ENCODE measurements at places on chromosomes 3 and 15.

DNA sequence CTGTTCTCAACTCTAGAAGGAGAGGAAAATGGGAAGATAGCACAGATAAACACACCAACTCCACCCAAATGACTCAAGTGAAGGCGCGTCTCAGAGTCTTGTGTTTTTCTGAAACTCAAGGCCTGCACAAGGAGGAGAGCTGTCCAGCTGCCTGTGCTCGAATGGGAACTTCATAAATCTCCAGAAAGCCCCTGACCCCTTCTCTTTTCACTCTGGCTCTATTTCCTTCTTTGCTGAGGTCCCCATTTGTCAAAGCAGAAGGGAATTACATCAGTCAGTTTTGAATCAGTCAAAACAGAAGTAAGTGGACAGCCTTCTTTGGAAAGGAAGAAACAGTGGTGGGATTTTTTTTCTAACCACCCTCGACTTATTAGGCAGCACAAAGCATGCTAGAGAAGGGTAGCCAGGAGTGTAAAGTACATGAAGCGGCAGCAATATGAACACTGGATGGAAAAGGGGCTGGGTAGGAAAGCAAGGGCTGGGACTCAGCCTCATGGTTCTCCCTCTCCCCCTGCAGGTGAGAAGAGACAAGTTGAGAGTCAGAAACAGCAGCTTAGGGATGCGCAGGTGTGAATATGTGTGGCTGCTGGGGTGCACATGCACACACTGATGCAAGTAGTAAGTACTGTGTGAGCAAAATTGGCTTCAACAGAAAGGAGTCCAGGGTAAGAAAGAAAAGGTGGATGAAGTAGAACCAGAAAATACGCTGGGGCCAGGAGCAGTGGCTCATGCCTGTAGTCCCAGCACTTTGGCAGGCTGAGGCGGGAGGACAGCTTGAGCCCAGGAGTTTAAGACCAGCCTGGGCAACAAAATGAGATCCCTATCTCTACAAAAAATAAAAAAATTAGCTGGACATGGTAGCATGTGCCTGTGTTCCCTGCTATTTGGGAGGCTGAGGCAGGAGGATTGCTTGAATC, 36.6 kb upstream of the MAGEF1 start:
- no peak for DNase-seq

DNA sequence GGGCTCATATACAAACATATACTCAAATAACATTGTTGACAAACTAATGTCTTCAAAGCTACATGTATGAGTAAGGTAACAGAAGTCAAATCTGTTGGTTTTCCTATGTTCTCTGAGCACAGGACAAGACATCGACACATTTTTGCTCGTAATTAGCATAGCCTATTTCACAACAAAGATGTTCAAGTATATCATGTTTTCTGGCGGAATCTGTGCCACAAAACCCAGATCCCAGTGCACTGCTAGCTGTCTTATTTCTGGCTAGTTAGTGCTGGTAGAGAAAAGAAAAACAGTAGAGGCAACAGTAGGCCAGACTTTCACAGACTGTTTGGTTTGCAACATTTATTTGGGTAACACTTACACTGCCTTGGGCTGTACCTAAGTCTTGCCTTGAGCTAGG, 51.2 kb downstream of the RUBCN start:
- DNase-seq = no peak

- DNase-seq = peak; percentile 49
These were observed 29.8 kb upstream of the SENP5 start for GRCh38 chr3:196837819-196838420.

DNA sequence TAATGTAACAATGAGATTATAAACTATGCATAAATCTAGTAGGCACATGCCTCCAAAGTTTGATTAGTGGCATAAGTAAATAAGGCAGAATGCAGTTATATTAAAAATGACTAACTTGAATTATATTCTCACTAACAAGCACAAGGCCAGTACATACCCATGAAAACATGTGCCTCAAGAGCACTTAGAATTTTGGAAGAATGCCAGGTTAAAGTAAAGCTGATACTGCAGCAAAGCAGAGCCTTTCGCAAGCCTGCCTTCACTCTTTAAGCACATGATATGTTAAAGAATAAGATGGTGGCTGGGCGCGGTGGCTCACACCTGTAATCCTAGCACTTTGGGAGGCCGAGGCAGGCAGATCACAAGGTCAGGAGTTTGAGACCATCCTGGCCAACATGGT, 49.0 kb downstream of the KBTBD12 start:
- no peak for DNase-seq

DNA sequence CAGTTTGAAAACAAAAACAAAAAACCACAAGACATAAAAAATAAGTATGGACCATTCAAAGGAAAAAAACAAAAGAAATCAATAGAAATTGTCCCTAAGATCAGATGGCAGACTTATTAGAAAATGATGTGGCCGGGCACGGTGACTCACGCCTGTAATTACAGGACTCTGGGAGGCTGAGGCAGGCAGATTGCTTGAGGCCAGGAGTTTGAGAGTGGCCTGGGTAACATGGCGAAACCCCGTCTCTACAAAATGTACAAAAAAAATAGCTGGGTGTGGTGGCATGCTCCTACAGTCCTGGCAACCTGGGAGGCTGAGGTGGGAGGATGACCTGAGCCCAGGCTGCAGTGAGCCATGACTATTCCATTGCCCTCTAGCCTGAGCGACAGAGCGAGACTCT, 16.6 kb downstream of the SPCS1 start:
- no peak for DNase-seq

DNA sequence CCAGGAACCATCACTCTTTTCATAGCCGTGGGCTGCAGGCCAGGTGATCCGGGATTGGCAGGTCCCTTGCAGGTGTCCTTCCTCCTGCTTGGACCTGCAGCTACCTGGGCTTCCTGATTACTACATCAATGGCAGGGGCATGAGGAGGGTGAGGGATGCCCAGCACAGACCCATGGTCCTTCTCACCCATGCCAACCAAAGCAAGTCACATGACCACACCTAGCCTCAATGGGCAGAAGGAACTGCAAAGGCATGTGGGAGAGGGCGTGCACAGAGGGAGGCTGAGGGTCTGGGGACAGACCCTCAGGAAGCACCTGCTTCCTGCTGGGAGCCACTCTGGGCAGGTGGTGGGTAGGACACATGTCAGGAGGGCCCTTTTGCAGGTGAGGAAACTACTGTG, 105.2 kb downstream of the NUP210 start:
- no peak for DNase-seq

DNA sequence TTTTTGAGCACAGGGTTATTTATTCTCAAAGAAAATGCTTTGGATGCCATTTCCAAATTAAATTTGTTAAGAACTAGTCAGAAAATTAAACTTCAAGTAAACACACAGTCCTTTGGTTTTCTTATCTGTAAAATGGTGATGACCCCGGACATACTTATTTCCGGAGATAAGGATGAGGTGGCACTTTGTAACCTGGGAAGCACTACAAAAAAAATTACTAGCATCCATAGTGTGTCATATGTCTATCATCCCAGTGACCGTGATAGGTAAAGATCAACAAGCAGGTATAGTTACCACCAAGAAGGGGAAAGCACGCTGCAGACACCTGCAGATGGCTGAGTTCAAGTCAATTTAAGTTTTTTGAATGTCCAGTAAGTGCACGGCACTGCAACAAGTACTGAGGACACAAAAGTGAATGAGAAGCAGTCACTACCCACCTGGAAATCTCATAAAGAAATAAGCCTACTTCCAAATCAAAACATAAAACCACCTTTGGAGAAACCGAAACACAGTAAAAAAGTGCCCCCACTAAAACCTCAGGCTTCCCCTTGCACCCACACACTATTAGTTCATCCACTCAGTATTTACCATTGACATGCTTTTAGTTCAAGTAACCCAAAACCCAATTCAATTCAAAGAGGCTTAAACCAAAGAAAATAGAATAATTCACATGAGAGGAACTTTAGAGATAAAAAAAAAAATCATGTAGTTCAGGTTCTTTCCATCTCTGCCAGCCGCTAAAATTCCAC, 24.6 kb downstream of the SEMA5B start:
- no peak for DNase-seq

GRCh38 chr15:50116477-50116876, 2.6 kb downstream of the ATP8B4 start:
- no peak for DNase-seq

- no peak for DNase-seq
These were observed 193.3 kb downstream of the CD47 start for GRCh38 chr3:107897471-107898061.

DNA sequence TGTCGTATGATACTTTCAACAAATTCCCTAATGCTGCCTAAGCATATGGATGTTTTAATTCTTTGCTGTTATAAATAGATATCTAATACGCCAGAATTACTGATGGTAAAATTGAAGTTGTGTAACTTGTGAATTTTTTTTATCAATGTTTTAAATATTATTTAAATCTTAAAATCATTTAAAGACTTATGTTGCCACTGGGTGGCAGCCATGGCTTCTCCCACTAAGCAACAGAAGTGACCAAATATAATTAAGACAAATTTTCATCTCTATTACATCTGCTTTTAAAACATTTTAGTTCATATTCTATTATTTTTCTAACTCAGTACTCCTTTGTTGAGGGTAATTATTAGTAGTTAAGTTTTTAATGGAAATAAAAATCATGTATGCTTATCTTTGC, 8.1 kb upstream of the IL20RB start:
- no peak for DNase-seq

DNA sequence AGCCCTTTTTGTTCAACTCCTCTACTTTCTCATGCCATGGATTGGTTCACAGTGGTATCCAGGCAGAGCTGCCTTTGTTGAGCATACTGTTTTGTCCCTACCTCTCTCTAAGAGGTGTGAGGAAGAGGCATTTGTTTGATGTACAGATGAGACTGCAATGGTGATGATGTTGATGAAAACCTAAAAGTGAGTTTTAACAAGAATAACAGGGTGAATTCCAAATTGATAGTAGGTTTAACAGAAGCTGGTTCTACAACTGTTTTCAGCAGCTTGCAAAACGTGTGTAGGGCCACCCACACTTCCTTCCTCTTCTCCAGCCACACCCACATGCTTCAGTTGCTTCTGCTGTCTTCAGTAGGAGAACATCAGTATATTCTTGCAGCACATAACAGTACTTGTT, 10.2 kb downstream of the SNRK start:
- peak; percentile 48 for DNase-seq

GRCh38 chr3:196835086-196835485, 32.6 kb upstream of the SENP5 start:
- no peak for DNase-seq

GRCh38 chr3:84742915-84743425, 215.8 kb upstream of the CADM2 start:
- DNase-seq = no peak

GRCh38 chr3:38490281-38491030, 5.7 kb upstream of the EXOG start:
- no peak for DNase-seq

- no peak for DNase-seq
These were observed 100.7 kb downstream of the ARPP21 start for GRCh38 chr3:35739964-35740527.

GRCh38 chr15:88480981-88481380, 13.5 kb downstream of the MRPS11 start:
- no peak for DNase-seq

All from activated CD4-positive, alpha-beta T cell treated with anti-CD3 and anti-CD28 coated beads, Interleukin-2, amount 50 U/mL, for 24 hours (primary cell).